Fibroblast of skin of scalp (primary cell): ENCODE measurements at places on chromosomes 4 and X.
A peak's percentile ranks its signal among the peaks of the same experiment; 100 is the strongest.

DNA sequence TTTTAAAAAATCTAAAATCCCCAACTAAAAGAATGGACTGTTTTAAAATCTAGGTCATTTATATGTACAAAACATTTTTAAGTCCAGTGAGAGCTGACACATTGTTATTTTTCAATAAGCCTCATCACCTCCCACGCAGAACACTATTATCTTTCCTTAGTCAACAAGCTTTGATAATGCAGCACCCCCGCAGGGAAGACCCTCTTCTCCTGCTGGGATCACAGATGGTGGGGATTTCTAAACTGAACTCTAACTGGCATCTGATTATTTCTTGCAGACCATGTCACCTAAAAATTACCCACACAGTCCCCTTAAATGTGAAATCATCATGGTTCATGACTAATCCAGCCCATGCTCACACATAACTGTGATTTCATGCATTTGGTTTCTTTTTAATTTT is 11.6 kb downstream of the SYTL4 start:
- peak; percentile 0 for DNase-seq

GRCh38 chr4:121814756-121815155 is 8.9 kb downstream of the CCNA2 start:
- peak; percentile 39 for DNase-seq

GRCh38 chr4:153987291-153987690 is 198.4 kb upstream of the SFRP2 start:
- DNase-seq, result peak; percentile 76

DNA sequence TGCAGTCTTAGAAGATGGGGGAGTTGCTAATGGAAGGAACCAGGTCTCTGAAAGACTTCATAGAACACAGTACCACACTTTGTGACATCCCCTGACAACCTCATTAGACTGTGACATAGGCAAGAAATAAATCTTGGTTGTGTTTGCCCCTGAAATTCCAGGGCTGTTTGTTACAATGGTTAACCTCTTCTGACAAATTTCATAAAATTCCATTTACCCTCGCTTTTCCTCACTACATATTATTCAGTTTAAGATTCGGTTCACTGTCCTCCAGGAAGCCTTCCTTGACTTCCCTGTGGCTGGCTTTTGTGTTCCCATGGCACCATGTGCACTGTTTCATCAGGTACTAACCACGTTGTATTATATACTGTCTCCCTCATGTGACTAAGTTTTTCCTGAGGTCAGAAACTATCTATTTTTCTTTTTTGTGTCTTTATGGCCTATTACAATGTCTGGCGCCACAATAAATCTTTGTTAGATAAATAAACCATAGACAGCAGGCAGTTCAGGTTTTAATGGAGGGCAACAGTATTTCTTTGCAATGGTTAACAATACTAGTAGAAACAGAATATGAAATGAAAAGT is 54.2 kb downstream of the ATXN3L start:
- DNase-seq, result no peak

DNA sequence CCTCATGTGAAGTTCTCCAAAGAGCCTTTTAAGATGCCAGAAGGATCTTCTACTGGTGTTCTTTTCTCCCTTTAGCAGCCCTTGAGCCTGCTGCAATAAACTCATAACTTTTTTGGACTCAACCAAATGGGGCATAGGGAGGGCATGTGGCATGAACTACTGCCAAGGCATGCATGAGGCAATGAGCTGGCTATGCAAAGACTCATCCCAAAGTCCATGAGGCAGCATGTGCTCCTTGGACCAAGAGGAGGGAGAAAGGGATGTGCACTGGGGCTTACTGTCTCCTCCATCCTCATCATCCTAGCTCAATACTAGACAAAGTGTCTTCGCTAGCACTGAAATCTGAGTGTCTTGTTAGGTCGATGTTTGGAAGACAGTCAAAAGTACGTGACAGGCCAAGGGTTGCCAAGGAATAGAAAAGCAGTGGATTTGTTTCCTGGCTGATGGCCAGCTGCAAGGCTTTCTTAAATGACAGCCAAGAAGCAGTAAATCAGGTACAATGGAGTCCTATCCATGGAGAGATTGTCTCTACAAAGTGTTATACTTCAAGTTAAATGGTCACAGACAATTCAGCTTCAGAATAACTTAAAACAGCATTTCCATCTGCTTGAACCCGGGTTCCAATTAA is 44.5 kb upstream of the ATXN3L start:
- DNase-seq, result no peak

- no peak for DNase-seq
Observed at GRCh38 chr4:37989398-37990260, 29.4 kb downstream of the PTTG2 start.

- DNase-seq, result peak; percentile 8
Observed at GRCh38 chr4:48149827-48150370, 15.8 kb upstream of the TXK start.

- DNase-seq, result peak; percentile 96
Observed at GRCh38 chr4:3369781-3370674, 71.7 kb upstream of the HGFAC start.

DNA sequence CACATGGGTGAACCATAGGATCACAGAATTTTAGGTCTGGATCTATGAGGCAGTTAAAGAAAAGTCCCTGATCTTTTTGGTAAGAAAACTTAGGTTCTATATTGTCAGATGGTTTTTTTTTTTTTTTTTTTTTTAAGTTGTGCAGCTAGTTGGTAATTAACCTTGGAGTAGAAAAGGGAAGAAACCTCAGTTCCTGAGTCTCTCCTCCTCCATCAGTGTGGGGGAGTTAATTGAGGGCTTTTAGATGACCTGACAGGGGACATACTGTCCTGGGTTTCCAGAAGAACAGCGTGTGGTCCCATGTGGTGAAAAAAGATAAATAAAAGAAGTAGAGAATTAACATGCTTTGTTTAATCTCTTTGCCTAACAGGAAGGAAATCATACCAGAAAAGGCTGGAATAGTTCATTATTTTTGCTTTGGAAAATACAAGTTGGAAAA is 123.7 kb downstream of the ARHGAP10 start:
- no peak for DNase-seq

DNA sequence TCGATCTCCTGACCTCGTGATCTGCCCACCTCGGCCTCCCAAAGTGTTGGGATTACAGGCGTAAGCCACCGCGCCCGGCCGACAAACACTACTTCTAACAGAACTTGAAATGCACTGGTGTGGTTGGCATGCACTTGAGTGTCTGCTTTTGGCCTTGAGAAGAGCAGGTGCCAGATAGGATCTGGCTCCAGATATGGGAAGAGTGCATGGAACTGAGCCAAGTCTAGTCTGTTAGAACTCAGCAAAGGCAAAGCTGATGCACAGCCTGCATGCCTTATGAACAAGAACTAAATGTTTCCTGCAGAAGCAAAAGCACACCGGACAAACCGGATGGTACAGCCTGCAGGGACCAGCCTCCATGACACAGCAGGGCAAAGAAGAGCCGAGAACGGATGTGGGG is 35.1 kb upstream of the TBL1X start:
- no peak for DNase-seq

DNA sequence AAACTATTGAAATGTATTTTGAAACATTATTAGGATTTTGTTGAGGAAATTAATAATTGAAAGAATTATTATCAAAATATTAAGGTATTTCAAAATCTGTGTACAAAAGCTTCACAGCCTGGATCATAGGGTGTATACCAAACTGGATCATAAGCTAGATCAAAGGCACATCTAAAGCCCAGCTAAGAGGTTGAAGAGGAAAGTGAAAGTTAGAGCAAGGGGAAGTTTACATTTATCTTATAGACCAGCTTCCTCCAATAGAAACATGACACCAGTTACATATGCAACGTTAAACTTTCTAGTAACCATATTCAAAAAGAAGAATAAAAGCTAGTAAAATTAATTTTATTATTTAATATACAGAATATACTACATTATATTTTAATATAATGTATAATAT is 227.2 kb upstream of the BMP3 start:
- no peak for DNase-seq

DNA sequence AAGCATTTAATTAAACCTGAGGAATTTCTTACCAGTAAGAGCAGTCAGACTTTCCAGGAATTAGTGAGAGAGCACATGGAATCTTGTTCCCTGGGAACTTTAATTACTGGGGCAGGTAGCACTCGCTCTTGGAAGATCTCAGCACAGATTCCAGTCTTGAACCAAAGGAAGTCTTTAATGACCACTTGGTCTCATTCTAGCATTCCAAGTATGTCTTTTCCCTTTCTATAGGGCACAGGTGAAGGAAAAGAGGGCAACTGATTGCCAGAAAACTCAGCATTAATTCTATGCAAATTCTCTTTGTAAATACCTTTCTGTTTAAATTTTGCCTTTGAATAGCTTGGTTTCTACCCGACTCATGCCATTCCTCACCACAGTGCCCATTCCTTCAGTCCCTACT is 236.6 kb downstream of the LDB2 start:
- no peak for DNase-seq
